H9 (cell line): ENCODE measurements at places on chromosomes 4 and X.

GRCh38 chrX:46200413-46200812 is 344.8 kb downstream of the ZNF674 start:
- DNase-seq: no peak

GRCh38 chrX:71487814-71488213 is 45.1 kb upstream of the OGT start:
- no peak for DNase-seq

DNA sequence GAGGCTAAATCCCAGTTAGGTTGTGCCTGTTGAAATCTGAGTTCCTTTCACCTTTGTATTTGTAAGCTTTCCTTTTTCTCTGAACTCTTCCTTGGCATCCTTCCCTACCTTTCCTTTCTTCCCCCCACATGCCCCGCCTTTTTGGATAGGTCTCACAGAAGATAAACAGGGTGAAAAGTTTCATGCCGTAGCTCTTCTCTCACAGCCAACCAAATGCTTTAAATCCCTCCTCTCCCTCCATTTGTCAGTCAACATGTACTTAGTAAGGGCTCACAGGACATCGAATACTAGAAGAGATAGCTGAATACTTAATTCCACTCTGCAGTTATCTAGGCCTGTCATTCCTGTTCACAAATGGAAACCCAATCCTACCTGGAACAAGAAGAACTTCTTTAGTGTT is 107.1 kb upstream of the BMPR1B start:
- DNase-seq: no peak

DNA sequence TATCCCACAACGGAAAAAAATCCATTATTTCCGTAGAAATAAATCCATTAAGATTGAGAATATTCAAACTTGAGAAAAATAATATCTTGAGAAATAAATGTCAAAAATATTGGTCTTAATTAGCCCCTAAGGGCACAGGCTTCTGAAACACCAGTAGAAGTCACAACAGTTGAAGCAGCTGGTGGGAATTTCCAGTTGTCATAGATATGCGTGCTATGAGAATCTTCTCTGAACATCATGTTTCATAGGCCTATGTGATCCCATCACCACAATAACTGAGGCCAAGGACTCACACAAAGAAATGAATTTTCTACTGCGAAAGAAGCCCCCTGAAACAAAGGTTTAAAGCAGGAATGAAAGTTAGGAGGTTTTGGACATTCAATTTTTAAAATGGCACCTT is 292.0 kb downstream of the DTHD1 start:
- DNase-seq: no peak
